Left renal pelvis (tissue), 4 donors: ENCODE measurements at places on chromosomes 7 and 10. TPM values are rescaled to one million over a fixed set of nuclear protein-coding genes. Genes with fewer than 3 reads are reported as not detected.
A peak's percentile ranks its signal among the peaks of the same experiment; 100 is the strongest.

GRCh38 chr7:12831024-12831423, 143.6 kb downstream of the ARL4A start:
- no peak for DNase-seq

GRCh38 chr10:7601023-7601656, 65.6 kb downstream of the ITIH5 start:
- no peak for DNase-seq

DNA sequence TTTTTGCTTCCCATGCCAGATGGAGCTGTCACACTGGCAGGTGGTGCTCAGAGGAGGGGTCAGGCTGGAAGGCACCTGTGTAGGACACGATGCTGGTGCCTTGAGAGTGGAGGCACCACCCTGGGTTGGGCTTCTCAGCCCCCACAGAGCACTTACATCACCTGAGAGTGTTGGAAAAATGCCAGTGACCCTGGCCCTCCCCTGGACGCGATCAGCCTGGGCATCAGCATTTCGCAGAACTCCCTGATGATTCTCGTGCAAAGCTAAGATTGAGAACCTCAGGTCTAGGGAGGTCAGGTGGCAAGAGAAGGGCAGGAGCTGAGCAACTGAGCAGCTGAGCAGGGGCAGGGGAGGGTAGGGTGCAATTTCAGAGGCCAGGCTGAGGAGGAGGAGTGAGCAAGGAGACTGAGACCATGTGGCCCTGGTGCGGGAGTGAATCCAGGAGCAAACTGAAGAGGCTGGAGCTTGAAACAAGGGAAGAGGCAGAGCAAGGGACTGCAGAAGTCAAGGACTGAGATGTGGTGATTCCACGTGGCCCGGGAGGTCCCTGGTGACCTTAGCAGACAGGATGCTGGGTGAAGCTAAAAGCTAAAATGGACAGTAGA, 24.7 kb upstream of the GRID1 start:
- DNase-seq: no peak

DNA sequence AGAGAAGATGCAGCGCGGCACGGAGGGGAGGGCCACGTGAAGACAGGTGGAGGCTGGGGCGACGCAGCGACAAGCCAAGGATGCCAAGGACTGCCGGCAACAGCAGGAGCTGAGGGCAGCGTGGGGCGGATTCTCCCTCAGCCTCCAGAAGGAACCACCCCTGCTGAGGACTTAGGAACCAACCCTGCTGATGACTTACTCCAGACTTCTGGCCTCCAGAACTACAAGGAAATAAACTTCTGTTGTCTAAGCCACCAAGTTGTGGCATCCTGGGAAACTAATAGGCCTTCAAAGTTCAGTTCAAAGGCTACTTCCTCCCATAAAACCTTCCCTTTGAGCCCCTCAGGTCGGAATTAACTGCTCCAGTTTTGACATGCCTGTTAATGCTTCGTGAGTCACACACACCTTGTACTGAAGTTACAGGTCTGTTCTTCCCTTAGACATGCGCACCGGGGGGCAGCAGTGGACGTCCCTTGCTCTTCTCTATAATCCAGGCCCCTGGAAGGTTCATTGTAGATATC, 88.4 kb upstream of the RHEB start:
- no peak for DNase-seq

GRCh38 chr7:128165927-128166420, 75.1 kb upstream of the LEP start:
- no peak for DNase-seq

GRCh38 chr7:130486954-130487436, 4.9 kb upstream of the MEST start:
- DNase-seq: no peak

GRCh38 chr10:120715171-120715570, 136.0 kb upstream of the WDR11 start:
- no peak for DNase-seq

DNA sequence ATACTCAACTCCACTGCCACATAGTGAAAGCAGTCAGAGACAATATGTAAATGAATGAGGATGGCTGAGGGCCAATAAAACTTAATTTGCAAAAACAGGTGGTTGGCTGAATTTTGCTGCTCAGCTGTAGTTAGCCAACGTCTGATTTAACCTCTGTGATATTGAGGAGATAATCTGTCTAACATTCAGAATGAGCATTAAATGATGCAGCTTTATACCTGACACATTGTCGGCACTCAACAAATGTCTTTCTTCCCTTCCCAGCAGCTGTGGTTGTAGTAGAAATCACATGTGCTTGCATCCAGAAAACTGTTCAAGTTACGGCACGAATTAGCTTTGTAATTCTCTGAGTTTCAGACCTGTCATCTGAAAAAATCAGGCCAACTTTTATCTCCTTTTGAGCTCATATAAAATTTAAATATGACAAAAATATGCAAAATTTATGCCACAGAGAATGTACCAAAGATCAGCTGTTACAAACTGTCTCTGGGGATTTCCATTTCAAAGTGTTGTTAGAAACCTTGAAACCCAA, 1239.7 kb downstream of the GATA3 start:
- no peak for DNase-seq

DNA sequence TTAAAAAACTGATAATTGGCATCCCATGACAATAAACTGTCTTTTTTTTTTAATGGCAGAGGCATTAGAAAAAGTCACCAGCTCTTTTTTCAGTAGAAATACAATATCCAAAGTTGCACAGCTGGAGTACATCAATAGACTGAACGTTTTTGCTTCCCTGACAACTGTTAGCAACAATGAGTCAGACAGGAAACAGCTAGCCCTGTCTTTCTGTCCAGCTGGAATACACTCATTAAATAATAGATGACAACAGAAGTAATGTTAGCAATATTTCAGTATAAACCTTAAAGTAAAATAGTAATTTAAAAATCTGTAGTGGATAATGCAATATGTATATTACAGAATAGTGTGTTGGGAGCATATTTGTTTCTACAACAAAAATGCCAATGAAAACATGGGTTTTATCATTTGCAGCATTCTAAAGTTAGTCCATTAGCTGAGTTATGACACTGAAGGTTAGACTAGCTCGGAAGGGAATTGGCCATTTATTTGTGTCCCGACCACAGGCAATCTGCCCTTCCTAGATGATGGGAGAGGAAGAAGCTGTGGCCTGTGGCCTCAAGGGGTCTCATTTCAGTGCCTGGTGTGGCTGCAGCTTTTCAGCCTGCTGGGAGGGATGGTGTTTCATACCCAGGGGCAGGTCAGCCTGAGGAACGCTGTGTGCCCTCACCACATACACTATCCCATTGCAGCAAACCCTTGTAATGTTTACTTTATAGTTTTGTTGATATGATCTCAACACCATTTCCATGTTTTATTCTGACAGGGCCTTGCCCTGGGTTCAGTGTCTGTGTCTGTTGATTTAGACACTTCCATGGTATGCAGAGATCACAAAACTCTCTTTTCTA, 173.3 kb downstream of the SLC16A9 start:
- peak; percentile 61 for DNase-seq

DNA sequence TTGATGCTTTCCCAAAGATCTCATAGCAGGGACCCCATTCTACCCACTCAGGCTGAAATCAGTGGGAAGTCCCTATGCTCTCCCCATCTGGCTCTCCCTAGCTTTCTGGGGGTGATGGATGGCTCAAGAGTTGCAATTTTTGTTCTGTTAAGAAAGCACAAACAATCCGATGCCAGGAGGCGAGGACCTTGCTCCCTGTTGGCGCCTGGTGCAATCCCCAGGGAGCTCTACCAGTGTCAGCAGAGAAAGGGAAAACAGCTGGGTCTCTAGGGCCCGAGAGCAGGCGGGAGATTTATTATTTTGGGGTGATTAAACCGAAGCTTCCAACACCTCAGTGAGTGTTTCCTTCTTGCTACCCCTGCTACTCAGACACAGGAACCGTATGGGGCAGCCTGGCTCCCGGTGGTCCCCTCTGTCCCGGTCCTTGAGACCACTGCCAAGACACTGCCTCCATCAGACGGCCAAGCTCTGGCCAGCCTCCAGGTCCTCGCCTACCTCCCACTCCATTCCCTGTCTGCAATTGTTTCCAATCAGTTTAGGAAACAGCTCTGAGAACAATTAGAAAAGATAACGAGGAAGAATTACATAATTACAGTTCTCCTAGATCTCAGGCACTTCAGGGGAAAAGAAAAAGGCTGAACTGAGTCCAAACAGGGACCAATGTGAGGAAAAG, 147.9 kb downstream of the PLXNA4 start:
- DNase-seq: no peak

PMS2 gene
- 23.6 TPM for polyA plus RNA-seq

HOXA9 gene
- polyA plus RNA-seq: 111 TPM

GPR141 gene
- 0.35 TPM for polyA plus RNA-seq

TBX20 gene
- not detected for polyA plus RNA-seq

CACNB2 gene
- 2.6 TPM for polyA plus RNA-seq

C10orf67 gene
- 2.3 TPM for polyA plus RNA-seq
